ENCODE measurements at places on chromosomes 12 and 14.
A peak's percentile ranks its signal among the peaks of the same experiment; 100 is the strongest.

- no peak for DNase-seq
Measured at GRCh38 chr12:121964813-121965643, 46.6 kb downstream of the CFAP251 start.

- peak; percentile 65 for DNase-seq
Measured at GRCh38 chr12:49548822-49549648, 10.2 kb downstream of the KCNH3 start.

DNA sequence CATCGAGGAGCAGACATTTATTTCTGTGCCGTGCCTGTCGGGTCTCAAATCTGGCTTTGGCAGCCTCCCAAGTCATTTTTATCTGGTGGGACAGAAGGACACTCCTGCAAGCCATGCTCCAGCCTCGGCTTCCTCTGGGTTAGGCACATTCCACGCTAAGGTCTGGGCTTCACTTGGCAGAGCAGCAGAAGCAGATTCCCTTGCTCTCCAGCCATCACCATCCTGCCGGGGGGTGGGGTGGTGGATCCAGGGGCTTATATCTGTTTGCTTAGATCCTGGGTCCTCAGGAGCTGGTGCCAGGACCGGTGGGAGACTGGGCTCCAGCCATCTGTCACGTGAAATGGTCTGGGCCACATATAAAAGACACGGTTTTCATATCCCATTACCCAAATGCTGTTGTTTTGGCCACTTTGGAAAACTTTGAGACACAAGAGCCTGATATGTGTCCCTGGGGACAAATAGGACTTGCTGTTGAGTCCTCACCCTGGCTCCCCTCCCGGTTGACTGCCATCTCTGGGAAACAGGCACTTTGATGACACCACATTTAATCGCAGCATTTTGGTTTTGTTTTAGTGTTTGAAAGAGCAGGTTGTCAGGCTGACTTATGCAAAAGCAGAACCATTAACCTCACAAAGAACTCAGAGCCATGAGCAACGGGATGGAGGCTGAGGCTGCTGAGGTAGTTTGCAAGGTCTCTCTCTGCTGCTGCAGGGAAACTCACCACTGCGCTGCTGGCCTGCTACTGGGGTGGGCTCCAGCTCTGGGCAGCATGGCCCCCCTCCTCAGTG lies 69.6 kb upstream of the PRMT8 start:
- no peak for DNase-seq

- no peak for DNase-seq
Measured at GRCh38 chr14:64410084-64410774, 22.1 kb downstream of the MTHFD1 start.

GRCh38 chr14:83814896-83815295 lies 1715.0 kb upstream of the FLRT2 start:
- no peak for DNase-seq

DNA sequence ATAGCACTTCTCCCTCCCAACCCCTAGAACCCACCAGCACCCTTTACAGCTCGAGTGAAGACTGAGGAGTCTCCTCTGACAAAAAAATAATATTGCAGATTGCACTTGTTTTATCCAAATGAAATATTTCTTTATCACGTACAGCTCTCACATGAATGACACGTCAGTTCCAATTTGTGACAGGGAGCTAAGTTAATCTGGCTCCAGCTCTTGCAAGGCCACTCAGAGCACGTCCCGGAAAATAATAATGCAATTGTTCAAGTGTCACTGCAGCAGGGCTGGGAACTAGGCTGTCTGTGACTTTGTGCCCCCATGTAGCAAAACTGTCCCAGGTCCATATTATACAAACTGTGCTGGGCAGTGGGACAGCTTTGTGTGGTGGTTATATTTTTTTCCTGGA lies 539.6 kb downstream of the VRK1 start:
- no peak for DNase-seq

GRCh38 chr12:106885026-106885425 lies 70.7 kb upstream of the TMEM263 start:
- DNase-seq = no peak

- no peak for DNase-seq
Measured at GRCh38 chr14:20118795-20119194, 8.3 kb downstream of the OR4K17 start.

GRCh38 chr12:28799348-28799747 lies 349.7 kb upstream of the FAR2 start:
- DNase-seq = no peak

- no peak for DNase-seq
Measured at GRCh38 chr14:30803185-30803584, 71.2 kb upstream of the COCH start.
